ENCODE measurements at places on chromosomes 5 and 9.
A peak's percentile ranks its signal among the peaks of the same experiment; 100 is the strongest.

DNA sequence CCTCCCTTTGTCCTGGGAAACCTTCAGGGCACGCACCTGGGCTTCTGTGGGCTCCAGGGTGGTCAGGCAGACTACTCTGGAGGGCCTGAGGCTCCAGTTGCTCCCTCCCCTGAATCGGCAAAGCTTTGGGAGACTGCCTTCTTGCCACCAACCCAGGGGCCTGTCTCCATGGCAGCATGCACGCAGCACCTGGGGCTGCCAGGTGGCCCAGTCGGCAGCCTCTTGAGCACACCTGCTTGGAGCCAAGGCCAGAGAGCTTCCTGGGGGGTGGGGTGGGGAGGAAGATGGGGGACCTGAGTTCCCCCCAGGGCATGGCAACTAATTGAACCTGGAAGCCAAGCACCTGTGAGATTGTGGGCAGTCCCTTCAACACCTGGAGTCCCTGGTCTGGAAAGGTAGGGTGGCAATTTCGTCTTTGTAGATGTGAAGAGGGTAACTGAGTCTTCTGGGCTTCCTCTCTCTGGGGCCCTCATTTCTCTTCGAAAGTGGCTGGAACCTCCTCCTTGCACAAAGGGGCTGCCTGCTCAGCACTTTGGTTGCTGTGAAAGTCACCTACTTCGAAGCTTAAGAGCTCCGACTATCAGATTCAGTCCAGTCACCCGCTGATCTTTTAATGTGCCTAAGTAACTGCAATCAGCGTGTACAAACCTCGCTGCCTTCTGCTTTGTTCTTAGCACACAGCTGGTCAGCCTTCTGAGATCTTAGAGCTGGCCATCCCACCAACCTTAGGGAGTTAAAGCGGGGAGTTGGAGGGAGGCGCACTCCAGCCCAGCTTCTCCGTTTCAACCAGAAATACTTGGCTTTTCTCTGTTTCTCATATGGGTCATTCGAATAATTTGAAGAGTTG lies 4.0 kb downstream of the RNF183 start:
- DNase-seq = no peak
- no peaks in the 10 kb centered on the region for H3K27me3 ChIP-seq
- H3K4me3 ChIP-seq = no peak overlapping the region
- H3K4me1 ChIP-seq = no peaks in the 10 kb centered on the region
- no peak overlapping the region for H3K27ac ChIP-seq
- no peaks in the 10 kb centered on the region for H3K36me3 ChIP-seq

DNA sequence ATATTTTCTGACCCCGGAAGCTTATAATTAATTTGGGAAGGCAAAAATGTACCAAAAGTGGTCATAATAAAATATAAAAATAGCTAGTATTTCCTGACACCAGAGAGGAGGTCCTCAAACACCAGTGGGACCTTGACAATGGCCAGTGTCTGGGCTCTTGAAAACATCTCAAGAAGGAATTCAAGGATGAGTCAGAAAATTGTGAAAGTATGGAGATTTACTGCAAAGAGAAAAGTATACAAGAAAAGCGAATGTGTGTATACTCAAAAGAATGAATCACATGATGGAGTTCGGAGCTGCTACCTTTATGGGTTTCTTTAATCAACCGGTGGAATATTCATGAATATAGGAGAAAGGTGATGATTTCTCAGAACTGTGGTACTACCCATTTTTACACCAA lies 1709.0 kb upstream of the WWC1 start:
- H3K27ac ChIP-seq = no peak overlapping the region
- H3K27me3 ChIP-seq = no peaks in the 10 kb centered on the region
- no peaks in the 10 kb centered on the region for H3K36me3 ChIP-seq

GRCh38 chr5:150801117-150801927 lies 22.8 kb downstream of the SMIM3 start:
- no peaks in the 10 kb centered on the region for H3K4me1 ChIP-seq
- no peaks in the 10 kb centered on the region for H3K36me3 ChIP-seq
- H3K27me3 ChIP-seq = no peaks in the 10 kb centered on the region
- H3K4me3 ChIP-seq = peak overlapping the region; percentile 27

GRCh38 chr5:102531506-102531905 lies 32.7 kb upstream of the SLCO6A1 start:
- no peak overlapping the region for H3K4me3 ChIP-seq
- no peak for DNase-seq
- no peaks in the 10 kb centered on the region for H3K4me1 ChIP-seq
- H3K36me3 ChIP-seq = no peaks in the 10 kb centered on the region
- no peaks in the 10 kb centered on the region for H3K27me3 ChIP-seq

GRCh38 chr5:39584927-39585326 lies 160.1 kb upstream of the DAB2 start:
- H3K27me3 ChIP-seq = no peaks in the 10 kb centered on the region
- H3K4me3 ChIP-seq = no peak overlapping the region
- DNase-seq = no peak
- peaks cover 8% of the 10 kb centered on the region for H3K4me1 ChIP-seq

DNA sequence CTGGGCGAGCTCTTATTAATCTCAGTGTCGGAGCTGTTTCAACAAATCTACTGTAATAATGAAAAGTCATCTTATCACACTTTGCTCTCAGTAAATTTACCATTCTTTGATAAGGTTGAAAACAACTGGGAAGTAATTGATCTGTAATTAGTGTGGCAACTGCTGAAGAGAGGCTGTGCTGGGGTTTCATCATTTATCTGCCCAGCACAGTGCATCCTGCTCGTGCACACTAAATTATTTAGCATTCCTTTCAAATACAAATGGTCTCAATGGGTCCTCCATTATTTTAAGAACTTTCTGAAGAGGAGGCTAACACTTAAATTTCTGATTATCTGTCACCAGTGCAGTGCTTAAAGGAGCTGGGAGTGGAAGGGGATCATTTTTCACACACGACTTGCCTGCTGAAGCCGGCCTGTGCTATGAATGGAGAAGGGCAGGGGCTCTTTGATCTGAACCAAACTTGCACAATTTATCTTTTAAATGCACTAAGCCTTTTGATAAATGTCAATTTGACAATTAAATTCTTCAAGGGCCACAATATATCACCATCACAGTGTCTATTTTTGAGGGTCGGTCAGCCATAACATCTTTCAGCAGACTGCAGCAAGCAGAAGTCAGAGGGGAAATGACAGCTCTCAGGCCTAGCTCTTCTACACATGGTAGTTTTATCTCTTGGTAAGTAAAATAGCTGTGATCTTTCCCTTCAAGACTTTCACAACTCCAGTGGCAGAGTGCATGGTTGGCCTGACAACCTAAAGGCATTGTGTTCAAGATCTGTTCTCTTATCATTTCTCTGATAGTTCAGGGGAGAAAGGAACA lies 106.4 kb upstream of the EFNA5 start:
- H3K4me1 ChIP-seq = no peaks in the 10 kb centered on the region
- H3K27me3 ChIP-seq = no peaks in the 10 kb centered on the region
- H3K4me3 ChIP-seq = no peak overlapping the region
- no peak overlapping the region for H3K27ac ChIP-seq

- H3K4me3 ChIP-seq = no peak overlapping the region
- peak overlapping the region; percentile 9 for H3K27ac ChIP-seq
- H3K4me1 ChIP-seq = peaks cover 18% of the 10 kb centered on the region
Observed at GRCh38 chr9:126720036-126720435, 84.8 kb upstream of the ZBTB43 start.

DNA sequence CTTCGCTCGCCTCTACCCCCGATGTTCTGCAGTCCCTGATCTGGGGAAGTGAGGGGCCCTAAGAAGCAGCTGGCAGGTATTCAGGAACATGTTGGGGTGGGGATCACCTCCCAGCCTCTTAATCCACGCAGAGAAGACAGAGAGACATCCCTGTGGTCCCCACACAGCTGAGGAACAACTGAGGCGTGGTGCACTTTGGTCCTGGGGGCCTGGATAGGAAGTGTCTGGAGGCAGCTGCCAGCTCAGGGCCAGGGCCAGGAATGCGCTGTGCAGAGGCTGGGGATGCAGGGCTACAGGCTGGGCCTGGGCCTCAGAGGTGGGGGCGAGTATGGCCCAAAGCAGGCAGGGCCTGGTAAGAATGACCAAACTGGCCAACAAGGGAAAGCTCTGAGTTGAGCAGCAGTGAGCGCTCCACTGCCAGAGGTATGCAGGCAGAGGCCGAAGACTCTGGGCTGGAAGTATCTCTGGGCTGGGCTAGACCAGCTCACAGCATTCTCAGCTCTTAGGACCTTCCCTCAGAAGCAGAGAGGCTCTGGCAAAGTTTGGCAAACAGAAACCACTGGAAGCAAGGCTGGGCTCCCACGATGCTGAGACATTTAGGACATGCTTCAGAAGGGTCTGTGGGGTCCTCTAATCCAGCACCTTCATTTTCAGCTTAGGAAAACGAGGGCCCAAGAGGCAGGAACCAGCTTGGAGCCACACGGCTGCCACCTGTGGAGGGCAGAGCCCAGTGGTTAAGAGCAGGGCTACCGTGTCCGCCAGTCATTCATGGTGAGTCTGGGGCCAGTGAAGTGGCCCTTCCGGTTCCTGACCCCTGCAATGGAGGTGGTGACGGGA lies 174.4 kb downstream of the GAPVD1 start:
- no peaks in the 10 kb centered on the region for H3K4me1 ChIP-seq
- no peak overlapping the region for H3K4me3 ChIP-seq
- no peaks in the 10 kb centered on the region for H3K27me3 ChIP-seq
- H3K27ac ChIP-seq = no peak overlapping the region

DNA sequence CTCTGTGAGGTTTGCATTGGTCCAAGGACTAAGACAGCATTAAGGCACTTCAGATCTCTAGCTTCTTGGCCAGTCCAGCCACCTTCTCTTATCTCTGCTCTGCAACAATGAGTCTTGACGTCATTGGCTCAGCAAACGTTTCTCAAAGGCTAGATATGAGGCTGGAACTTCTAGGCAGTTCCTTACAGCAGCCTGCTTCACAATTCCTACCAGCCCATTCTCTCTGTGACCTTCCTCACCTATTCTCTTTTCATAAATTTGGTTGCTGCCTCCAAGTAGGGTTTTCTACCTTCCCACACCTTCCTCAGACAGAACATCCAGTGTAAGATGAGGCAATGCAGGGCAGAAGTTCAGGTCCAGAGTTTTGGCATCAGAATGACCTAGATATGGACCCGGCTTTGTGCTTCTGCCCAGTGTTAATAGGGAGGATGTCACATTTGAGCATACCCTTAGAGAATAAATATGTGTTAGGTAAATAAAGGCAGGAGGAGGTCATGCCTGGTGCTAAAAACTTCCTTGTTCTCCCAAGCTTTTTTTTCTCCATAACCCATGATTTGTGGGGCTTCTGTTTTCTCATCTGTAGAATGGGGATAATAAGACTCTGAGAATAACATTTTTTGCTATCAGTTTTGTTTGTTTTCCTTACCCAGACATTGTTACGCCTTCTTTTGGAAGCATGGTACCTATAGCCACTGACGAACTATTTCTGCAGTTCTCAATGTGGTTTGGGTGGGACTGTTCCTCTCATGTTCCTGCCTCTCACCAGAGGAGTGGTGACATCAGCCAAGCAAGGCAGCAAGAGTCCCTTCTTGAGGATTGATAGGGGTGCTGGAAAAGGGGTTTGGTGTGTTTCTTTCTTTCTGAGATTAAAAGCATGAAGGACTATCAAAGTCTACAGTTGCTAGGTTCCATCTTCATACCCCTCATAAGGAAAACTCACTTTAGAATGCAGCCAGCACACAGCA lies 220.6 kb upstream of the TRIM32 start:
- no peak overlapping the region for H3K4me3 ChIP-seq
- peaks cover 10% of the 10 kb centered on the region for H3K4me1 ChIP-seq
- DNase-seq = no peak
- H3K27ac ChIP-seq = no peak overlapping the region
- H3K36me3 ChIP-seq = no peaks in the 10 kb centered on the region
- no peaks in the 10 kb centered on the region for H3K27me3 ChIP-seq

DNA sequence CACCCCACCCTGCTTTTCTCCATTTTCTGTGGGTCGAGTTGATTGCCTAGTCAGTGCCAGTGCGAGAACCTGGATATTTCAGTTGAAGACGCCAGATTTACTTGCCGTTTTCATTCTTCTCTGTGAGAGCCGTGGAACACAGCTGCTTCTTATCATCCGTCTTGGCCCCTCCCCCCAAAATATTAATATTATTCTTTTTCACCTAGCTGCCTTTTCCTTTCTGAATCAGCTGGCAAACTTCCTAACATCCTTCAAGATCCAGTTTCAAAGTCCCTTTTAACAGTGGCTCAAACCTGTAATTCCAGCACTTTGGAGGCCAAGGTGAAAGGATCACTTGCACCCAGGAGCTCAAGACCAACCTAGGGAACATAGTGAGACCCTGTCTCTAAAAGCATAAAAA lies 117.1 kb upstream of the RASA1 start:
- H3K4me3 ChIP-seq = no peak overlapping the region
- no peak for DNase-seq
- H3K27ac ChIP-seq = no peak overlapping the region
- no peaks in the 10 kb centered on the region for H3K36me3 ChIP-seq
- no peaks in the 10 kb centered on the region for H3K4me1 ChIP-seq
- H3K27me3 ChIP-seq = no peaks in the 10 kb centered on the region

DNA sequence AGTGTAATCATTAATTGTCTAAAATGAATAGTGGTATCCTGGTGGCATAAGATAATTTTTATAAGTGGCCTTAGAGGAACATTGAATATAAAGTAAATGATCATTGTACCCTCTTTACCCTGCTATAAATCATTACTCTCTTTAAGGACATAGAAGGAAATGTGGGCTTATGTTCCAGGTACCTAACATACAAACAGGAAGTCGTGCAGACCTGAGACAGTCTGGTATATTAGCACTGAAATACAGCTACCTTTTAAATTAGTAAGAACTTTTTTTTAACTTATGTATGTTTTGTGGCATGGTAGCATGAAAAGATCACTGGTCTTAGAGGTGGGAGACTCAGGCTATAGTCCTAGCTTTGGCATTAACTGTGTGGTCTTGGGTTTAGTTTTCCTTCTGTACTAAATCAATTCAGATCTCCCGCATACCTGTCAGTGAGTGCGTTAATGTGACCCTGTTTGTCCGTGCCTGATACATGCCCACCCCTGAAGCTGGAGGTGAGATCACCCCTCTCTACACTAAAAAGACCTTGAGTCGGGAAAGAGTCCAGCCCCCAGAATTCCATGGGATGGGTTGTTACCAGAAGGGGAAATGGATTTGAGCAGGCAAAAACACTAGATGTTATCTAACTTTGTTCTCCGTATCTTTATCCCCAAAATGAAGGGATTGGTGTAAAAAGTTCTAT lies 59.4 kb upstream of the ERBIN start:
- no peak for DNase-seq
- H3K27me3 ChIP-seq = no peaks in the 10 kb centered on the region
- no peaks in the 10 kb centered on the region for H3K36me3 ChIP-seq
- H3K4me1 ChIP-seq = no peaks in the 10 kb centered on the region

DNA sequence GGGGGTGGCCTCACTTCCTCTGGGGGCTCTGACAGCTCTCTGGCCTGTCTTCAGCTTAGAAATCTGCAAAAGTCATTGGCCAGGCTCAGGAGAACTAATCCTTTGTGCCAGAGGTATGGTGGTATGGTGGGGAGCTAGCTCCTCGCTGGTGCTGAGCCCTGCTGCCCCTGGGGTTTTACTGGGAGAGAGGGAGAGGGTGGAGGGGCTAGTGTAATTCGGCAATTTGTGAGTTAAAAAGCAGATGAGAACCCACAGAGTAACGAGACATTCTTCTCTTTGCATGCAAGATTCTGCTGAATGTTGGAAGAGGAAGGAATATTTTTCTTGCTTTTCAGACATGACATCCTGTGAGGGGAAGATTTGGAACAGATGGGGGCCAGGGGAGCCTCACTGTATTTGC lies 65.5 kb upstream of the SPRY4 start:
- H3K4me1 ChIP-seq = peaks cover 11% of the 10 kb centered on the region
- no peaks in the 10 kb centered on the region for H3K27me3 ChIP-seq
- H3K36me3 ChIP-seq = no peaks in the 10 kb centered on the region
- no peak overlapping the region for H3K4me3 ChIP-seq
- H3K27ac ChIP-seq = peak overlapping the region; percentile 28
- DNase-seq = no peak

GRCh38 chr9:121474231-121474947 lies 25.3 kb downstream of the GGTA1 start:
- no peaks in the 10 kb centered on the region for H3K27me3 ChIP-seq
- H3K4me1 ChIP-seq = peaks cover 9% of the 10 kb centered on the region
- H3K4me3 ChIP-seq = no peak overlapping the region
- DNase-seq = no peak
